ENCODE measurements at places on chromosomes 5 and 9. TPM values are rescaled to one million over a fixed set of nuclear protein-coding genes. Genes with fewer than 3 reads are reported as not detected.

DNA sequence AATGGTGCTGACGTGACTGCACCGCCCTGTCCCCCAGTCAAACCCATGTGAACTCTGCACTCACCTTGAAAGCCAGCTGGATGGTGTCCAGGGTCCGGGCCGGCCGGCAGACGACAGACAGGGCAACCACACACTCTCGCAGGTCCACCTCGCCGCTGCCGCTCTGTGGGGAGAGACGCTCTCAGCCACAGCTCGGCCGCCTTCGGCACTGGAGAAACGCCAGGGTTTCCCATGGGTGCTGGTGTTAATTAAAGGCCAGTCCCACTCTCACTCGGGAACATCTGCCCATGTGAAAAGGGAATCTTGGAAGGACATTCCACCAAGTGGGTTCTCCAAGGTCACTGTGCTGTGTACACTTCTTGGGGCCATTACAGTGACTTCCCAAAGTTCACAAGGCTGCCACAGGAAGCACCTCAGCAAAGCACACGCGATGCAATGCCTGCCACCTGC, 25.5 kb upstream of the SLC6A3 start:
- no peak overlapping the region for H3K27ac ChIP-seq
- no peaks in the 10 kb centered on the region for H3K27me3 ChIP-seq
- H3K4me3 ChIP-seq, result no peak overlapping the region
- no peak for DNase-seq

The CCNO gene
- 0.27 TPM for total RNA-seq

GRCh38 chr9:86039991-86040860, 59.1 kb downstream of the GOLM1 start:
- DNase-seq, result no peak
- no peaks in the 10 kb centered on the region for H3K4me1 ChIP-seq
- no peak overlapping the region for H3K27ac ChIP-seq
- peaks cover 3% of the 10 kb centered on the region for H3K36me3 ChIP-seq
- no peak overlapping the region for H3K4me3 ChIP-seq

DNA sequence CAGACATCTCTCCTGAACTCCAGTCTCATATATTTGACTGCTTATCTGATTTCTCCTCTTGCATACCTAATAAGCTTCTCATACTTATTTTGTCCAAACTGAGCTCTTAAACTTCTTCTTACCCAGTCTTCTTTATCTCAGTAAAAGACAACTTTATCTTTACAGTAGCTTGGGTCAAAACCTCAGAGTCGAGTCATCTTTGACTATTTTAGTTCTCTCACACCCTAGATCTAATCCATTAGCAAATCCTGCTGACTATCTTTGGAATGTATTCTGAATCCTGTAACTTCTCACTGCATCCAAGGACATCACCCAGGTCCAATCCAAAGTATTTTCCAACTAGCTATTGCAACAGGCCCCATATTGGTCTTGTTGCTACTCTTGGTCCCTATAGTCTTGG, 11.8 kb upstream of the JAK2 start:
- no peak overlapping the region for H3K27ac ChIP-seq
- no peaks in the 10 kb centered on the region for H3K36me3 ChIP-seq
- peaks cover 22% of the 10 kb centered on the region for H3K4me1 ChIP-seq
- H3K4me3 ChIP-seq, result no peak overlapping the region
- H3K27me3 ChIP-seq, result no peaks in the 10 kb centered on the region

- no peak overlapping the region for H3K4me3 ChIP-seq
- H3K27ac ChIP-seq, result peak overlapping the region; percentile 5
- no peak for DNase-seq
- H3K4me1 ChIP-seq, result peaks cover 29% of the 10 kb centered on the region
- H3K36me3 ChIP-seq, result peaks cover 19% of the 10 kb centered on the region
- H3K27me3 ChIP-seq, result no peaks in the 10 kb centered on the region
Measured at GRCh38 chr9:125176636-125177035, 13.0 kb downstream of the PPP6C start.

DNA sequence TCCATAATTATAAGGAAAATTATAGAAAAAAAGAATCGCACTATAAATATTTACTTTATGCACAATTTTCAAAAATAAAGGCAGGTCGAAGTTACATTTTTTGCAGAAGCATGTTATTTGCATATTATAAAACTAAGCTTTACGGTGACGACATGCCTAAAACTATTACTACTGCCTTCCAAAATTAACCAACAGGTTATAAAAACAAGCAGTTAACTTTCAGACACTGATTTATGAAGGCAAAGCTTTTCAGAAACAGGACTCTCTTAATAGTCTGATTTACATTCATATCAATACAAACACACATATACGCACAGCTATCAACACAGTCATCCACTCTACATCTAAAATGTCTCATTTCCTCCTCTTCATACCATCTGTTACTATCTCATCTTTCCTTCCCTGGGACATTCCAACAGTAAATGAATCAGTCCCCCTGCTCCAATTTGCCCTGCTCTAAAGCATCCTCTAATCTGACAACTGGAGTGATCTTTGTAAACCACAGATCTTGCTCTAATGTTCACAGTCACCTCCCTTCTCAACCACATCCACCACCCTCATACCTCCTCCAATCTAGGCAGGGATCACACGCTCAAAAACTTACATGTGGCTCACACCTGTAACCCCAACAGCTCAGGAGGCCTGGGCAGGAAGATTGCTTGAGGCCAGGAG, 21.6 kb downstream of the FBXW11 start:
- no peak overlapping the region for H3K4me3 ChIP-seq
- no peaks in the 10 kb centered on the region for H3K27me3 ChIP-seq
